ENCODE measurements at places on chromosomes 2 and 18. TPM values are rescaled to one million over a fixed set of nuclear protein-coding genes. Genes with fewer than 3 reads are reported as not detected.

DNA sequence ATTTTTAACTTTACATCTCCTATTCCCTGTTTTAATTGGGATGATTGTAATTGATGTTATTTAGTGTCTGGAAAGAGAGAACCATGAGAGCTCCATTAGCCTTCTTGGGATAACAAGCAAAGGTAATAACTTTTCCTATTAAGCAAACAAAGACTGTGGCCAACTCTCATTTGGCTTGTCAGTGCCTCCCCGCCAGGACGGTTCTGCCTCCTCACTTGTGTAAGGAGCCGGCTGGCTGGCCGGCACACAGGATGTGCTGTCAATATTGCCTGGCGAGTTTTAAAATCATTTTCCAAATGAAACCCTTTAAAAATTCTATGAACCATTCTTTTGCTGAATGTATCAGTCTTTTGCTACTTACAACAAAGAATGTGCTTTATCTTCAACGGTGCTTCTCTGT lies 898.3 kb downstream of the CPS1 start:
- no peak for DNase-seq

DNA sequence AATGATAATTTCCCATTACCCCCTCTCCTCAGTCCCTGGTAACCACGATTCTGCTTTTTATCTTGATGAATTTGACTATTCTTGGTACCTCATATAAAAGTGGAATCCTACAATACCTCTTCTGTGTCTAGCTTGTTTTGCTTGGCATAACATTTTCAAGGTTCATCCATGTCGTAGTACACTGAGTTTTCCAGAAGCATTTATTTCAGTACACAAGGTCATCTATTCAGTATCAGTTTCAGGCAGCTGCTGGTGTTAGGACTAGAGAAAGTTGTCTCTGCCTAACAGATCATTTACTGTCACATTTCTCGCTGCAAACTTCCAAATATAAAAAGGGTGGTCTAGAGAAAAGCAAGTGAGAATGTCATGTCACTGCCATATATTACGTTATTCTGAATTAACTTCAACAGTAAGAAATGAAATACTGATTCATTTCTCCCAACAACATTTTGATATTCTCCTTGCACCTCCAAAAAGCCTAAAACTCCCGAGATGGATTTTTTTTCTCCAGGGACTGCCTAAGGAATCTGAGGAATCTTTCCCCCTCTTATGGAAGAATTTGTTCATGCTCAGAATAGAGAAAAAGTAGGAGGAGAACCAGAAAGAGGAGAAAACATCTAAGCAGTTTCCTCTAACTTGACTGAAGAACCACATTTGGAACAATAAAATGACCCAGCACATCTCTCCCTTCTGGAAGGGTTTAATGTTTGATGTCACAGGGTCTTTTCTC lies 36.0 kb downstream of the CDK15 start:
- DNase-seq: no peak

GRCh38 chr18:78086931-78087330 lies 837.3 kb downstream of the GALR1 start:
- no peak for DNase-seq

GRCh38 chr2:120984452-120985173 lies 248.9 kb downstream of the GLI2 start:
- DNase-seq: no peak

The COL3A1 gene
- not detected for total RNA-seq

GRCh38 chr2:217206016-217206725 lies 346.3 kb upstream of the TNP1 start:
- DNase-seq: no peak

The CASP10 gene
- total RNA-seq: 67.4 TPM

- DNase-seq: no peak
Measured at GRCh38 chr2:44632931-44633689, 271.4 kb downstream of the CAMKMT start.

The CYTIP gene
- 276 TPM for total RNA-seq

DNA sequence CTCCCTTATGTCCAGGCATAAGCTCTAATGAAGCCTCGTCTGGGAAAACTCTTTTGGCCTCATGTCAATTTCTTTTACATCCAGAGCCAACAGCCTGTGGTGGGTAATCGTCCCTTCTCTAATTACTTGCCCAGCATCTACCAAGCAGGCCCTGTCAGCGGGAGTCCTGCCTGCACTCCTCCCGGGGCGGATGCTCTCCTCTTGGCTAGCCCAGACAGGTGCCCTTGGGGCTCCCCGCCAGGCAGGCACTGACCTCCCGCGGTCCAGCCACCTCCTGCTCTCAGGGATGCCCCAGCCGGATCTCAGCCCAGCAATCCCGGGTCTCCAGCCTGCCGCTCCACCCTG lies 74.2 kb downstream of the NCAPH start:
- DNase-seq: no peak
